Left renal pelvis (tissue), 4 donors: ENCODE measurements at places on chromosomes 11 and 22.

- no peak for DNase-seq
Measured at GRCh38 chr11:60338053-60338452, 11.0 kb downstream of the MS4A6E start.

DNA sequence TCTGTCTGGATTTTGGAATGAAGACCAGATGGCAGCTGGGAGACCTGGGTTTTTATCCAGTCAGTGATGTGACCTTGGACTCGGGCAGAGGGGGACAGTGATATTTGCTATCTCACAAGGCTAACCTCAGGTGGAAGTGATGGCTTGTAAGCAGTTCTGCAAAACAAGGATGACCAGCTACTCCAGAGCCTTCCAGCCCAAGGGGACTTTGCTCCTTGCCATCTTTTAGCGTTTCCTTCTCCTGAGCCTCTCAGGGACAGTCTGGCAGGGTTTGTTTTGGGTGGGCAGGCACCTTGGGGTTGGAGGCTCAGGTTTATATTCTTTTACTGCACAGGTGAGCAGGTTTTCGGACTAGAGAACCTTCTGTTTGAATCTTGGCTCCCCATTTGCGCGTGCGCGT lies 9.5 kb upstream of the OSBP2 start:
- no peak for DNase-seq

GRCh38 chr11:57801183-57801485 lies 39.5 kb downstream of the CTNND1 start:
- no peak for DNase-seq

DNA sequence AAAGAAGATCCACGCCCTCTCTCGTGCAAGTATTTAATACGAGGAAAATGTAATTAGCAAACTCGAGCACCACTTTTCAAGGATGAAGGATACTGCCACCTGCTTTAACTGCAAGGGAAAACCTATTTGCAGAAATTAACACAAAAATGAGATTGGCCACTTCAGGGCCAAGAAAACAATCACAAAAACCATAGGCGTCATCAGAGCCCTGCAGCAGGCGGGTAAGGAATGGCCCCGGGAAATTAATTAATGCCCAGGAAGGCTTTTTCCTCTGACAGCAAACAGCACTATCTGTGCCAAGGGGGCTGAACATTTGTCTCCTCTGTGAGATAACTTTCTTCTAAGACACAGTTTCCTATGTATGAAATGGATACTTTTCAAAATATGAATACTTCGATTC lies 255.7 kb downstream of the CTTN start:
- no peak for DNase-seq

DNA sequence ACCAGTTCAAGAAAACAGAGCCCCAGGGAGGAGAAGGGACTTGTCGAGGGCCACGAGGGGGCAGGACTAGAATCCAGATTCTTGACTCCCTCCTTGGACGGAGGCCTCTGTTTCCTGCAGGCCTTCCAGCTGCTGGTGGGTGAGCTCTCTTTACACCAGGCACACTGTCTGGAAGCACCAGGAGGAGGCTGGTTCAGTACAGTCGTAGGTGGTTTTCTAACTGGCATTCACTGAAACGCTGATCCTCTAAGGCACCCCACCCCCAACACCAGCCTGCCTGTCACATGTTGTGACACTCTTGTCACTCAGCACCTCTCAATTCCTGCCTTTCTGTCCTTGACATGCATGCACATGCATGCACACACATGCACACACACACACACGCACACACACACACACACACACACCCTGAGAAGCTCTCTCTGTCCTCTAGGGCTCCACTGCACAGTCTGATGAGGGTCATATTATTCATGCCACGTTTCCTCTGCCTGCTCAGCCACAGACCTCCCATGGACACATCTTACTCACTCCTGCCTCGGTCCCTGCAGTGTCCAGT lies 751 bp downstream of the MS4A10 start:
- DNase-seq, result no peak

DNA sequence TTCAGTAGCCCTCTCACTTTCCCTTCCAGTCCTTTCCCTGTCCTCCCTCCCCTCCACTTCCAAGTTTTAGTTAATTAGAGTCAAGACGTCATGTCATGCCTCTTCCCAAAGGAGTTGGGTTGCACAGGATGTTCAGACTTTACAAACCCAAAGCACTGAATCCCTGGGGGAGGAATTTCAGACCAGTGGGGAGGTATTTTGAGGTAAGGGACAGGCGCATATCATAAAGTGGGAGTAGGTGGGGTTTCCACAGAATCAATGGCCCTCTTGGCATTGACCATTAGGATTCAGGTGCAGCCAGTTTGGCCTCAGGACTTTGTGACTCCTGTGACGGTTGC lies 733 bp upstream of the ACP2 start:
- DNase-seq, result no peak

DNA sequence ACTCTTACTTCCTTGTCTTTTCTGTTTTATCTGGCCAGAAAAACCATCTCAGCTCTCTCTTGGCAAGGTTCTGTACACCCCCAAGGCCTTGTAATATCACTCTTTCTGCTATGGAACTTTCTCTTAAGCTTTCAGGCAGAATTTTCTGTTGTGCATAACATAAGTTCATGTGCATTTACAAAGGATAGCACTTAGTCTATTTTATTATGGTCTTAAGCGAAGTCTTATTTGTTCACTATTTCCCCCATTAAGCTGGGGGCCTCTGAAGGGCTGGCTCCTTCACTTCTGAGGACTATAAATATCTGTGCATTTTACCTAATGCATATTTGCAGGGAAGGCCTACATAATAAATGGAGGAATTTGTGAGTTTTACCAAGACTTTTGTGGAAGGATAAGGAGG lies 1393.4 kb downstream of the FAM181B start:
- no peak for DNase-seq

- DNase-seq, result no peak
Measured at GRCh38 chr11:104556606-104557301, 341.5 kb downstream of the CASP12 start.

DNA sequence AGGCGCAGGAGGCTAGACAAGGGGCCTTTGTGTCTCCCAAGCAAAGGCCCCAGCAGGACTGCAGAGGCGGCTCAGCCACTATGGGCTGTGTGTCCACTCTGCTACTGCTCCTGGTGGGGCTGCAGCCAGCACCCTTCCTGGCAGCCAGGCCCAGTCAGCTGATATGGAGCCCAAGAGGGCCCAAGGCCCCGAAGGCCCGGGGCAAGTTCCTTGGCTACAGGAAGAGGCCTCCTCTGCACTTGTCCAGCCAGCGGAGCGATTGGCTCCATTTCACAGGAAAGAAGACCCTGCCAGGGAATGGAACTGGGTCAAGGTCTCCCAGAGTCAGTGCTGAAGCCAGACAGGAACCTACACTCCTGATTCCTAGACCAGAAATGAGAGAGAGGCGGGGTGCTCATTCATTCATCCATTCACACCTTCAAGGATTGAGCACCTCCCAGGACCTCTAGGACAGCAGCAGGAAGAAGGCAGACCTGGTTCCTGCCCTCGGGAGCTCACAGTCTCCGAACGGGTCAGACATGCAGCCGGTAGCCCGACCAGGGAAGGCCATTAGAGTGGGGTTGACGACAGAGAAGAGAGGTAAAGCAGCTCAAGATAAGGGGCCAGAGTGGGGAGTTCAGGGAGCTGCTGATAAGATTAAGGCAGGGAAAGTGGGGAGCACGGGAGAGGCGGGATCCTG lies 811 bp upstream of the P2RY2 start:
- DNase-seq, result no peak

- no peak for DNase-seq
Measured at GRCh38 chr11:34219941-34220370, 114.5 kb downstream of the NAT10 start.

- peak; percentile 85 for DNase-seq
Measured at GRCh38 chr11:6468712-6469495, 4.8 kb downstream of the TRIM3 start.

- no peak for DNase-seq
Measured at GRCh38 chr22:41367680-41368542, 13.8 kb upstream of the TEF start.
